ENCODE measurements at places on chromosomes 2 and 18.

DNA sequence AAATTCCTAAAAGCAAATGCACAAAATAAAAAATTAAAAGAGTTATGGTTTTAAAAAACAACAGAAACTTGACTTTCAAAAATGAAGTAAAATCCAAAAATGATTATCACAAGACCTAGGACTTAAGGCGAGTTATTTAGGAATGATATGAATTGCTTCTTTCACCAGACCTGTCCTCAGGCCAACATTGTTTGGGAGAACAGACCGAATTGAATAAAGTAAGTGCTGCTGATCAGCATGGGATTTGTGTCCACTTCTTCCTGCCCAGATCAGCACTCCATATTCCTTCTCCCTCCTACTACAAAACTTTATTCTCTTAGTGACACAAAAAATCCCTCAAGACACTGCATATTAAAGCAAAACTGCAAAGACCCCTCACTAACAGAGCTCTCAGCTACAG lies 39.1 kb downstream of the WDFY1 start:
- no peak for DNase-seq

- peak; percentile 27 for DNase-seq
These were observed 901 bp downstream of the ICA1L start for GRCh38 chr2:202870431-202871299.

GRCh38 chr2:127464470-127465257 lies 46.4 kb downstream of the PROC start:
- DNase-seq: no peak

DNA sequence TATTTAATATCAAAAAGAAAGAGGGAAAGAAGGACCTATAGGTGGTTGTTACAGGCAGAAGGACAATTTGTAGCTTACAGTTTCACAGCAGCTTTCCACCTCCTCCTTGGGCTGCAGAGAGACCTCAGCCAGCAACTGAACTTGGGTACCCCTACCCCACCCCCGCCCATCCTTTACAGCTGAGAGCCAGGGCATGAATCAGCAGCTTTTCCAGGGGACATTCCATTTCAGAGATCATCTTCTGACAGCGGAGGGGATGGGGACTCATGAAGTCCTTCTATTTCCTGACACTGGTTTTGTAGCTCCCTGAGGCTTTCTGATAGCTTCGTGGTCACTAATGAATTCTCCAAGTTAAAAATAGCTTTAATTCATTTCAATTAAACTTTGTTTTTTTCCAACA lies 96.4 kb downstream of the ITGB1BP1 start:
- no peak for DNase-seq

GRCh38 chr18:13288509-13289133 lies 70.1 kb downstream of the LDLRAD4 start:
- no peak for DNase-seq

DNA sequence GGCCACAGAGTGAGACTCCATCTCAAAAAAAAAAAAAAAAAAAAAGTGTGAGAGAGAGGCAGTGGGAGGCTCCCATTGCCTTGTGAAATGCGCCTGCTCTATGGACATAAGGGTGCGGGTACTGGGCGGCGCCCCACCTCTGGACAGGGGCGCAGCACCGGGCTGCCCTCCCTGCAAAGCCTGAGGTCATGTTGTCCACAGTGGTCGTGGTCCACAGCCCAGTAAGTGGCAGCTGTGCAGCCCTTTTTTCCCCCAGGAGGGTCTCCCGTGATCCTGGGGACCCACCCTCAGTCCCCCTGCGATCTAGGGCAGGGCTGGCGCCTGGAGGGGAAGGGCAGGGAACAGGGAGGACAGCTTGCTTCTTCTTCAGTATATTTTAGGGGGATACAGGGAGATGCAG lies 37.8 kb downstream of the LPIN1 start:
- DNase-seq: no peak

DNA sequence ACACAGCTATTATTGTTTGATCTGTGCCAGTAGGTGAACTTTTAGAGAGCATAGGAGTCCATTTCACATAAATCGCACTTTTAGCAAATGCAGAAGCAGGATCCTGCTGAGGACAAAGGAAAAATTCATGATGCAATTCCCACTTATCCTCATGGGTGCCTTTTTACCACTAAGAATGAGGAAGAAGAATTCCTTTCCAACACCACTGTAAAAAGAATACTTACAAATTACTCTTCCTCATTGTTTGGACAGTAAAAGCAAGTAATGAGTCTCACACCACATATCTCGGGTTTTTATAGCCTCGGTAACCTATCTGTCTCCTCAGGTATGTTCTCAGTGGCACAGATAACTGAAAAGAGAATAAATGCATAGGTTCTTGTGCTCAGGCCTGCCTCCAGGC lies 238.5 kb downstream of the MTX2 start:
- no peak for DNase-seq

DNA sequence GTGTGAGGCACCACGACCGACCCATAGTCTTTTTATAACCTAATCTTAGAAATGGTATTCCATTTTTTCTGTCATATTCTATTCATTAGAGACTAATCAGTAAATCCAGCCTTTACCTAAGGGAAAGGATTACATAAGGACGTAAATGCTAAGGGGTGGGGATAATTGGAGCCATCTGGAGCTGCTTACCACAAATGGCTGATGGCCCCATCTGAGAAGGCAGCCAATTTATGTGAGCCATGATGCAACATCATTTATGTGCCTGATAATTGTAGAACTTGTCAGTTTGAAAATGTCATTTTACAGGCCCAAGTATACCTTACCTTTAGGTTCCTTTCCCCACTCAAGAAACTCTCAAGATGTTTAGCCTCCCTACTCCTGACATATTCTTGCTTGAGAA lies 44.0 kb downstream of the ARHGEF33 start:
- DNase-seq: no peak

DNA sequence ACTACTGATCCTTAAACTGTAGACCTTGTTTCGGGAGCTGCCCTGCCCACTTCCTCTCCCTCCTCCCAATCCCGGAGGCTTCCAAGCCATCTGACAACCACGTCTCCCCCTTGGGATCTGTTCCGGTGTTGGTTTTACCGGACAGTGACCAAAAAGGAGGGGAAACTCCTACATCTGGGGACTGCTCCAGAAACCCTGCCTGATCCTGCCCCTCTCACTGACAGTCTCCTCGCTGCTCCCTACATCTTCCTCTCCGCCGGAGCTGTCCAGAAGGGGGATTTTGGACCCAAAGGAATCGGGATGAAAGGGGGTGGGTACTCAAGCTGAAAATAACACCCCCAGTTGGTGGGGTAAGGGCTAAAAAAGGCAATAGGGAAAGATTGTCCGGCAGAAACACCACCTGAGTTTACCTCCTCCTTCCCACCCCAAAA lies 1.5 kb downstream of the INO80D start:
- no peak for DNase-seq

- no peak for DNase-seq
These were observed 475.0 kb upstream of the POU3F3 start for GRCh38 chr2:104378853-104379374.

- no peak for DNase-seq
These were observed 62.3 kb upstream of the TMEM178A start for GRCh38 chr2:39603436-39603835.

DNA sequence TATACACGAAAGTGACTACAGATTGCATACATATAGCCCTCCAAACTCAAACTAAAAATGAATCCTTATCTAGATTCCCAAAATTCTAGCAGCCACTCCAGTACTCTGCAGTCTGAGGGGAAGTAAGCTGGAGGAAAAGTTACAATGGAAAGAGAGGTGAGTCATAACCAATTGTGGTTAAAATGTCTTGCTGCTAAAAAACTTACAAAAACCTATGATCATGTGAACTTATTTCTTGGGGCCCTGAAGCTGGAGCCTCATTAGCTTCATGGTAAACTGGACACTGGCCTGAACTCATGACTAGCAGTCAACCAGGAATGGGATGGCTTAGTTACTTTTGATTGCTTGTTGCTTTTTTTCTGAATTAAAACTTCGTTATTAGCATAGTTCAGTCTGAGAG lies 175.9 kb downstream of the SLC4A3 start:
- no peak for DNase-seq

DNA sequence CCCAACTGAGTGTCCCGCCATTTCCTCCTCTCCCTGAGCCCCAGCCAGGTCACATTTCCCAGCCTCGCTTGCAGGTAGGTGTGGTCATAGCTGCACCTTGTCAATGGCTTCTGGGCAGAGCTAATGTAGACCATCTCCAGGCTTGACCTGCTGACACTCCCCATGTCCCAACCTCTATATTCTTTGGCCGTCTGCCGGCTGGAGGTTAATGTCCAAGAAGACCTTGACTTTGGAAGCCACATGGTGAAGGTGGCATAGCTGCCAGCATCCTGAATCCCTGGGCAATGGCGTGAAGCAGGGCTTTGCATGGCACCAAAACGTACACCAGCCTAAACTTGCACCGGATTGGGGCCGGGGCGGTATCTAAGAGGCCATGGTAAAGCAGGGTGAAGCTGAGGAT lies 88.3 kb downstream of the SPP2 start:
- DNase-seq: no peak

GRCh38 chr2:126950504-126950903 lies 51.8 kb downstream of the TEX51 start:
- no peak for DNase-seq

DNA sequence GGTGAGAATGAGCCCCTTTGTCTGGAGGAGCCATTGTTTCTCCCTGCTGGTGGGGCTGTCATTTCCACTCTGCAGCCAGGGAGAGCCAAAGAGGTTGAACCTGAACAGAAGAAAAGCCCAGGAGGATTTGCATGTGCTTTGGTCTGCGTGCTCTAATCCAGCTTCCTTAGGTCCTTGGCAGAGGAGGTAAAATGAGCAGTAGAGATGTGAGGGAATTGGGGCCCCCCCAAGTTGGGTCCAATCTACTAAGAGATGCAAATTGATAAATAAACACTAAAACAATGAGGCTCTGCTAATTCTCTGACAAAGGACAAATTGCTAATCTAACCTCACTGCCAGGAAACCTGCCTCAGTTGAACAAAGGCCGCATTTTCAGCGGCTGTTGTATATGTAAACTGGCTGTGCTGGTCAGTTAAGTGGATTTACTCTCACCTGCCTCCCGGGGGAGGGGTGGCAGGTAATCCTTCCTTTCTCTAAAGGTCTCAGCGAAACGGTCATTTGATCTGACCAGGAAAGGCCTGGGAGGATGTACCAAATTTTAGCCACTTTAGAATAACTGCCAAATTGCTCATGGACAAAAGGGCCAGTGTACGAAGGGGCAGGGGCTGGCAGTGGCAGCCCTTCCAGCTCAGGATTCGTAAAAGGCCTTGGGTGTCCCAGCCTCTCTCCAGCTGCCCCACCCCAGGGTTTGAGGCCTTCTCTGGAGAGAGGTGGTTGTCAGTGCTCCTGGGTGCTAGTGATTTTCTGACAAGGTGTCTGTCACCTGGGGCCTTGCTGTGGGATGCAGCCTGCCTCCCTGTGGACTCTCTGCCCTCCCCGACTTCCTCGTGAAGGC lies 193.6 kb downstream of the MIB1 start:
- no peak for DNase-seq

DNA sequence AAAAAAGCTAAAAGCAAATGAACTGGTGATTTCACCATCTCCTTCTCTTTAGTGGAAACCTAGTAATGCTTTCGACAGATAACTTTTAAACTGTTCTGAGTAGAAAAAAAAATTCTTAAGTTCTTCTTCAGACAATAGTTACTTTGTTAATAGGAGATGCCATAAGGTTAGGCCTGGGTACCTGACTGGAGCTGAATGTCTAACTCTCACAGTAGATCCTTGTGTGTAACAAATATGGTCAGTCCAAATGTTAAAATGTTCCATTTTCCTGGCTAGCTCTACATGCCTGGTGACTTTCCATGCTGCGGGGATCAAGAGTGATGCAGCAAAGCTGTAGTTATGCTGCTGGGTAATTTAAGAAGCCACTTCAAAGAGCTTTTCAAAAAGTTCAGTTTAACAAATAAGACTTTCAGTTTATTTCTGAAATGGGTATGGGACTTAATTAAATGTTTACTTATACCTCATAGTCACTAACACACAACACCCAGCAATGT lies 264.0 kb upstream of the SESTD1 start:
- DNase-seq: no peak

DNA sequence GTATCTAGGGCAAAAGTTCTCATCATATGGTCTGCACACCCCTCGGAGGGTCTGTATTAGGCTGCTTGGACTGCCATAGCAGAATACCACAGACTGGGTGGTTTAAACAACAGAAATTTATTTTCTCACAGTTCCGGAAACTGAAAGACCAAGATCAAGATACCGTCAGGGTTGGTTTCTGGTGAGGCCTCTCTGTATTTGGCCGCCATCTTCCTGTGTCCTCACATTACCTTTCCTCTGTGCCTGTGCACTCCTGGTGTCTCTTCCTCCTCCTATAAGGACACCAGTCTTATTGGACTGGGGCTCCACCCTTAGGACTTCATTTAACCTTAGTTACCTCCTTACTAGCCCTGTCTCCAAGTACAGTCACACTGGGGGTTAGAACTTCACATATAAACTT lies 132.5 kb downstream of the NCOA1 start:
- no peak for DNase-seq

DNA sequence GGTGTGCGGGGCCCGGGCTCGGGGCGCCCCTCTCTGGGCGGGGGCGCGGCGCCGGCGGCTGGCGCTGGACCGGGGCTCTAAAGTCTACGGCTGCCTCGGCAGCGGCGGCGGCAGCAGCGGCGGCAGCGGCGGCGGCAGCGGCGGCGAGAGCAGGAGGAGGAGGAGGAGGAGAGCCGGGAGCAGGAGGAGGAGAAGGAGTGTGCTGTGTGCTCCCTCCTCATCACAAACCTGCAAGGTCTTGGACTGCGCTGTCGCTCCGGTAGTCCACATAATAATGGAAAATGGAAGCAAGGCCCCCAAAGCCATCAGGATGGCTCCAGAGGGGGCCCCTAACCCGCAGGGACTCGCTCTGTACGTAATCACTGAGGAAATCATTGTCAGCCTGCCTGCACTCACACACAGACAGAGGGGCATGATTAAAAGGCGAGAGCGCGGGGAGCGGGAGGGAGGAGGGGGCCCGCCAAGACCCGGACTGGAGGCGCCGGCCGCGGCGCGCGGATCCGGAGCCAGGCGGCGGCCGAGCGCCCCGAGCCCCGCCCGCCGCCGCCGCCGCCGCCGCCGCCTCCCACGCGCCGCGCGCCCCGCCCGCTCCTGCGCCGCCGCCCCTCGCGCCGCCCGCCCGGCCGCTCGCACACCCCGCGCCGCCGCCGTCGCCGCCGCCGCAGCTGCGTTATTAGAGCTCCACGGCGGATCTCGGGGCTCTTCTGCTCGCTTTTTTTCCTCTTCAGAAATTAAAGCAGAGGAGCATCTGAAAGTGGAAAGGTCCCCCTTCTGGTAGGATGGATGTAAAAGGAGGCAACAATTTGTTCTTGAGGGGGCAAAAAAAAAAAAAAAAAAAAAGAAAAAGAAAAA lies at the start of gene ZNF521:
TSS of gene ZNF521 (minus strand) at position 390 of the 852 bp plus-strand sequence. CDS start 1,220 bp downstream, outside the sequence.
- DNase-seq: peak; percentile 1

- no peak for DNase-seq
These were observed 413.3 kb upstream of the TRIB2 start for GRCh38 chr2:12303181-12304030.

All from activated naive CD8-positive, alpha-beta T cell treated with anti-CD3 and anti-CD28 coated beads, Interleukin-2, amount 50 U/mL, for 16 hours (primary cell).